ENCODE measurements at places on chromosomes 5 and 9.

DNA sequence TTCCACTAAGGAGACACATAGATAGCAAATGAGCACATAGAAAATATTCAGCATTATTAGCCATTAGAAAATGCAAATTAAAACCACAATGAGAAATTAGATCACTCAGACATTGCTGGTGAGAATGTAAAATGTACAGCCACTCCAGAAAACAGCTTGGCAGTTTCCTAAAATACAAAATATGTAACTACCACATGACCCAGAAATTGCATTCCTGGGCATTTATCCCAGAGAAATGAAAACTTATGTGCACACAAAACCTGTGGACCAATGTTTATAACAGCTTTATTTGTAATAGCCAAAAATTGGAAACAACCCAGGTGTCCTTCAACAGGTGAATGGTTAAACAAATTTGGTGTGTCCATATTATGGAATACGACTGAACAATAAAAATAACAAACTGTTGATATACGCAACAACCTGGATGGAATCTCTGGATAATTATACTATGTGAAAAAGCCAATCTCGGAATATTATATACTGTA lies 34.8 kb upstream of the SHC3 start:
- DNase-seq = no peak

DNA sequence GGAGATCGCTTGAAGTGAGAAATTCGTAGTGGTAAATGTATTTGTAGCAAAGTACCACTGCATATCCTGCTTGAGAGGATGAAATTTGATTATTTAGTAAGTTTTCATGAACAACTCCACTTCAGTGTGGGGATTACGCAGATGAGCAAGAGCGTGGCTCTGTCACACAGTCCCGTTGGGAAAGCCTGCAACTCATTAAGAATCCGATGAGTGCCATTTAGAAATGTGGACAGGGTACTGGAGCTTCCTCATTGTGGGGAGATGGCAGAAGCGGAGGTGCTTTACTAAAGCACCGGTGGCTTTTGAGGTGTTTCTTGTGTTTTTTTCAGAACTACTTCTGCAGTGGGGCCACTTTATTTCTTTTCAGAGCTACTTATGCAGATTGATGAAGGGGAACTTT lies 1.4 kb downstream of the TJP2 start:
- no peak for DNase-seq

DNA sequence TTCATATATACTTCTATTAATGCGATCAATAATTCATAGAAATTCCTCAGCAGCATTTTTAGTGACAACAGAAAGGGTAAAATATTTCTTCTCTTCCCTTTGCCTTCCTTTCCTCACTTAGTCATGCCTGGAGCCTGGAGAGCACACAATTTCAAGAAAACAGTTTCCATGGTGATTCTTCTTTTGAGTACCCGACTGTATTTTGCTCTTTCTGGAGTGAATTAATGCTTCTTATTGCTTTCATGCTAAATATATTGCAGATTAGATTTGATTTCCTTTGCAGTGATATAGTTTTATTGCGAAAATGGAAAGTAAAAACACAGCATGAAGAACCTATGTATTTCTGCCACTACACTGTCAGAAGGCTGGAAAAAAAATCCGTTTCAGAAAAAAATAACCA lies 153.5 kb downstream of the PPP2R2B start:
- DNase-seq = no peak

- peak; percentile 48 for DNase-seq
These were observed 1.2 kb upstream of the RNF38 start for GRCh38 chr9:36401164-36401740.

DNA sequence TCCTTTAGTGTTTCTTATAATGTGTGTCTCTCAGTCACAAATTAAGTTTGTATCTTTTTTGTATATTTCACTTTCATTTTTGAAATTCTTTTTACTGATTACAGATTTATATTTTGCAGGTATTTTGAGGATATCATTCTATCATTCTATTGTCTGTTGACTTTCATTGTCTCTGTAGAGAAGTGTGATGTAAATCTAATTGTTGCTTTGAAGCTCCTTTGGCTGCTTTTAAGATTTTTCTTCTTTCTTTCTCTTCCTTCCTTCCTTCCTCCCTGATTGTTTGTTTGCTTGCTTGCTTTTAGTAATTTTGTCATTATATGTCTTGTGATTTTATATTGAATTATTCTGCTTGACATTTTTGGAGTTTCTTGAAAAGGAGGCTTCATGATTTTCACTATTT lies 75.3 kb upstream of the MAST4 start:
- DNase-seq = no peak

DNA sequence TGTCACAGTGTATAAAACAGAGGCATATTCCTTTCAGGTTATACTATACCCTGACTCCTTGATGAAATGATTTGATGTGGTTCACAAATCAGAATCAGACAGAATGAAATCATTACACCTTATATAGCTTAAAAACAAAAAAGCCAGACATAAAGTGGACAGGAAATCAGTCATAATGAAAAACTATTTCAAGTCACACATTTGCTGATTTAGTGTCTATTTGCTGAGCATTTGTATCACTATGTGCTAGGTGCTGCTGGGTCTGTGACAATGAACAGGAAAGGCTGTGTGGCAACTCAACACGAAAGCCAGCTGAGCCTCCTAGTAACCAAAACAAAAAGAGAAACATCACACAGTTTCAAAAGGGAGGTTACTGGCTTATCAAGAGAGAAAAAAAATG lies 194.0 kb downstream of the EFNA5 start:
- no peak for DNase-seq

- no peak for DNase-seq
These were observed 382.2 kb upstream of the TLE4 start for GRCh38 chr9:79189511-79189924.

GRCh38 chr5:159547466-159548195 lies 217.3 kb upstream of the IL12B start:
- DNase-seq = no peak

GRCh38 chr9:38062498-38063362 lies 6.3 kb downstream of the SHB start:
- DNase-seq = no peak

- no peak for DNase-seq
These were observed 91.4 kb downstream of the ADAMTS12 start for GRCh38 chr5:33800241-33800950.

DNA sequence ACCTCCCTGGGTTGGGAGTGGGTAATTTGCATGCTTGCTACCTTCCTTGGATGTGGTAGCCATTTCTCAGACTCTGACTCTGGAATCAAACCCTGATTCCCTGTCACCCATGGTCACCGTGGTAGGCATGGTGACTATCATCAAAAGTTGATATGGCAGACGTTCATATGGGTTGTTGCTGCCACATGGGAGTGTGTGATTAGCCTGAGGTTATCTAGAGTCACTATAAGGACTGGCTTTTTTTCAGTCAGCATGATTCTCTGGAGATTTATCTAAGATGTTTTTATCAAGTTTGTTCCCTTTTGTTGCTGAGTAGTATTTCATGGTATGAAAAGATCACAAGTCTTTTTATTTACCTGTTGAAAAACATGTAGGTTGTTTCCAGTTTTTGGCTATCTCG lies 7.0 kb downstream of the RCL1 start:
- DNase-seq = no peak

GRCh38 chr5:154198611-154199230 lies 8.2 kb downstream of the GALNT10 start:
- DNase-seq = no peak

DNA sequence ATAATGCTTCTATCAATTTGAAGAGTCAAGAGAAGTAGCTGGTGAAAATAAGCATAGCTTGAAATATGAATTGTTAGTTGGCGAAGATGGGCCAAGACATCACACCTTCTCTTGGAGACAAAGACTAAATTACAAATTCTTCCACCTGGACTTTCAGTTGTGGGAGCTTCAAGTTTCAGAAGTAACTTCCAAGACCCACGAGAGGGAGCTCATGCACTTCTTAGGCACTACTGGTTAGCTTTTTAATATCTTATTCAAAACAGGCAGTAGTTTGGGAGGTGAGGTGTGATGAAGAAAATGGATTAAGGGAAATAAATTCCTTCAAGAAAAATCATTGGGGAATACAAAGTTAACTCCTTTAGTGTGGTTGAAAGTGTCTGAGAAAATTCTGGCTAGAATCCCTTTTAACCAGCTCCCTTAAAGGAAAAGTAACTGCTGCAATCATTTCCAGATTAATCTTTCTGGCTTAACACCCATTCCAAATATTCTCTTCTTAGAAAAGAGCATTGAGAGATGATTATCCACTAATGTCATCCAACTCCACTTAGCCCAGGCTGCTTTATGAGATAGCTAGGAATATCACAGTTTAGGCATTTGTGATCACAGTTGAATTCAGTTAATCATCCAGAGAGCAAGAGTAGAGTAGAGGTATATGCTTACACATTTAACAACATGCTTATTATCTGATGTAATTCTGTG lies 139.5 kb upstream of the DMRTA1 start:
- DNase-seq = no peak

Data from stimulated activated CD8-positive, alpha-beta memory T cell treated with anti-CD3 and anti-CD28 coated beads, Interleukin-4, amount 100 ng/mL, for 4 hours (primary cell).